Epithelial cell of alveolus of lung (primary cell): ENCODE measurements at places on chromosomes 3 and 15. TPM values are rescaled to one million over a fixed set of nuclear protein-coding genes. Genes with fewer than 3 reads are reported as not detected.

The CORO2B gene
- 8.5 and 11.9 TPM in 2 replicates for total RNA-seq

The SERPINI1 gene
- total RNA-seq, result 0.56 and 1.6 TPM in 2 replicates

The FAIM gene
- total RNA-seq, result 4.0 and 11.8 TPM in 2 replicates

The P2RY1 gene
- total RNA-seq, result 1.4 and 8.8 TPM in 2 replicates

The OR5K2 gene
- total RNA-seq, result not detected in 2 replicates

The FBXO40 gene
- not detected in 2 replicates for total RNA-seq

The PLA2G4D gene
- not detected in 2 replicates for total RNA-seq

The RBP2 gene
- total RNA-seq, result not detected in 2 replicates

The CNTN3 gene
- total RNA-seq, result 0.78 and 3.4 TPM in 2 replicates

The C3orf20 gene
- under 0.01 TPM in 1 of 2 replicates, not detected in the other for total RNA-seq
